ENCODE measurements at places on chromosomes 12 and 14.

- DNase-seq, result no peak
These were observed 12.5 kb downstream of the SYT10 start for GRCh38 chr12:33427071-33427470.

GRCh38 chr12:59803735-59804134 is 207.9 kb downstream of the SLC16A7 start:
- DNase-seq, result no peak

DNA sequence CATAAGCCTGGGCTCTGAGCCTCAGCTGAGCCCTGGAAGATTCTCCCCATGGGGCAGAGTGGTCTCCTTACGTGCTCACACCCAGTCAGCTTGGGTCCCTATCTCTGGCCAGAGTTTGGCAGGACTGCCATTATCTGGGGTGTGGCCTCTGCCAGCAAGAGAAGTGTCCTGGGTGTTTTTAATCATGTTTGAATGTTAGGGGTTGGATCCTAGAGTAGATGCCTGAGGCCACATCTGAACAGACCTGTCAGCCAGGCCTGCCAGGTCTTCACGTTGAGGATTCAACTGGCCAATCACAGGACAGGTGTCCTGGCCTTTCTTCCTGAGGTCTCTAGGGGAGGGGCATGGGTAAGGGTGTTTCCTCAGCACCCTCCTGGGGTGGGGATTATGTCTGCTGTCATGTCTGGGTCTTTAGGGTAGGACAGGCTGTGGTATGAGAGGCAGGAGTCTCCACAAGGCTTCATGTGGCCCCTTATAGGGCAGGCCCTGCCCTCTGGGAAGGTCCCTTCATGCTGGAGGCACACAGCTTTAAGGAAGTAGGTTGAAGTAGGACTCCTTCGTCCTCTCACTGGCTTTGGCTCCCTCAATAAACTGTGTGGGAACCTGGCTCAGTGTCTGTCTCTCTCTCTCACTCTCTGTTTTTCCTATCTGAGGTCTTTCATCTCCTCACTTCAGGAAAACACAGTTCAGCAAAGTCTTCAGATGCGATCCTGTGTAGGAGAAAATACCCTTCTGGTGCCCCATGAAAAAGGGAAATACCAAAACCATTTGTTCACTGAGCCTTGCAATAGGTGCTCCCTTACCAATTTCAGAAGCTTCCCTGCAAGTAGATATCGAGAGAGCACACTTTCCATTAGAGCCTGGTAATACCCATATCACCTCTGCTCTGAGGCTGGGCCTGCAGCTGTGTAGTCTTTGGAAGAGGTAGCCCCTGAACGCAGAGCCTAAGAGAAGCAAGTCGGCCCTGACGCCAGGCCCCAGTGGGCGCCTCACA is 6.7 kb upstream of the FITM1 start:
- DNase-seq, result no peak

GRCh38 chr12:19657118-19657731 is 217.9 kb downstream of the AEBP2 start:
- DNase-seq, result no peak

GRCh38 chr14:30142216-30142615 is 214.6 kb upstream of the PRKD1 start:
- no peak for DNase-seq

DNA sequence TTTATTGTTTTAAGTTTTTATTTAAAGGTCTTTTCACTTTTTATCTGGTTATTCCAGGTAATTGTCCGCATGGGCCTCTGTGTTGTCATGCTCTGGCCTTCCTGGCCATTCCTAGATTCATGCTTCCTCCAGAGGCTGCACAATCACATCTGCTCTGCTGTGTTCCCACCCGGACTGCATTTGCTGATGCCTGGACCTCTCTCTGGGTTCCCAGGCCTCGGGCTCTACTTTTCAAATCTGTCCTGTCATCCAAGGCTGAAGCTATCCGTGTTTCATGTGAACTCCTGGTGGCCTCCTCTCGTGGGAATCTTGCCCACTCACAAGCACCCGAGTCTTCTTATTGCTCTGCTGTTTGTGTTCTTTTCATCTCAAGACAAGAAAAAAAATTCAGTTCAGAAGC is 16.1 kb upstream of the VDR start:
- no peak for DNase-seq

GRCh38 chr12:90100579-90100978 is 391.9 kb upstream of the ATP2B1 start:
- no peak for DNase-seq

GRCh38 chr14:32933629-32934072 is 5.0 kb upstream of the NPAS3 start:
- no peak for DNase-seq

GRCh38 chr12:108119126-108119973 is 9.7 kb upstream of the WSCD2 start:
- DNase-seq, result no peak

DNA sequence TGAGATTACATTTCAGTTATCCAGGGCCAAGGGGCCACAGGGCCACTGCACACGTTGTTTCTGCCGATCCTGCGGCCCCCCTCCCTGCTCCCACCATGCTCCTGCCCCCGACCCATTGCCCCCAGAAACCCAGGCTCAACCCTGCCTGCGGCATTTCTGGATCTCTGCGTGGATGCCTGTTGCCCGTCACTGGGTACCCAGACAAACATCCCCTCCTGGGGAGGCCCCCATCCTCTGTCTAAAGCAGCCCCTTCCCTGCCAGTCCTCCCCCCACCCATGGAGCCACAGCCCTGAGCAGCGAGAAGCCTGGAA is 326.4 kb upstream of the SFSWAP start:
- DNase-seq, result no peak

DNA sequence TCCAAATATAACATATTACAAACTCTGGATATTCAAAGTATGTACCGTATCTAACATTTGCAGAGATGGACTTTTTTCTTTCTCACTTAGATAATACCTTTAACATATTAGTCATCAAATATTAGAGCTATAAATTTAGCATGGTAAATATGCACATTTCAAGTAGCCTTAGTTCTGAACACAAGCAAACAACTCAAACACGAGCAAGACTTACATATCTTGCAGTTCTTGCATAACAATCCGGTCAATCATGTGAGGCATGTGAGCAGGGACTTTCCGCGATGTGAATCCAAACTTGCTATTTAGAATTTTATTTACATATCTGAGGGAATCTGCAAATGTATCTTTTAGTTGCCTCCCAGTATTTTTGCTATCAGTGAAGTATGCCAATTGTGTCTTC is 22.1 kb upstream of the SYCP3 start:
- no peak for DNase-seq

DNA sequence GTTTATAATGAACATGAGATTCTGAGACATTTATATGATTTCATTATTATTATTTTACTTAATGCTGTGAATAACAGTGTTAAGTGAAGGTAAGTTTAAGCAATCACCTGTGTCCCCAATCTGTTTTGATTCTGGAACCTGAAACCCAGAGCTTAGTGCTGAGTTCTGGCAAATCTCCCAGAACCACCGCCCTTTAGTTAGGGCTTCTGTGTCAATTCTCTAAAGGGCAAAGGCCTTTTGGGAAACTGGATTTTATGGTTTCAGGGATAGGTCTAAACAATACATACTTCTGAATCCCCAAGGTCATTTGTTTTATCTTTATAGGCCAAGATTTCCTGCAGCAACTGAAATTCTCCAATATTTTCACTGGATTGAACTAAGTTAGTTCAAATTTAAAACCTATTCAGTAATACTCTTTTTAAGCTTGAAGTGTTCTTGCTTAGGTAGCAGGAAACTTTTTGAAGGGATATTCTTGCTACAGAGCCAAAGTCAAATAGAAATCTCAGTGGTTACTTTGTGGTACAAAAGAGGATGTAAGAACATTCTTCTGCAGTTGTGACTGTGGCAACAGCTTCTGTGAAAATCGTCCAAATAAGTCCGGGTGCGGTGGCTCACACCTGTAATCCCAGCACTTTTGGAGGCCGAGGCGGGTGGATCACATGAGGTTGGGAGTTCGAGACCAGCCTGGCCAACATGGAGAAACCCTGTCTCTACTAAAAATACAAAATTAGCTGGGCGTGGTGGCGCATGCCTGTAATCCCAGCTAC is 10.0 kb upstream of the PKP2 start:
- DNase-seq, result no peak

- DNase-seq, result no peak
These were observed 307.2 kb downstream of the ADGRD1 start for GRCh38 chr12:131260954-131261353.

DNA sequence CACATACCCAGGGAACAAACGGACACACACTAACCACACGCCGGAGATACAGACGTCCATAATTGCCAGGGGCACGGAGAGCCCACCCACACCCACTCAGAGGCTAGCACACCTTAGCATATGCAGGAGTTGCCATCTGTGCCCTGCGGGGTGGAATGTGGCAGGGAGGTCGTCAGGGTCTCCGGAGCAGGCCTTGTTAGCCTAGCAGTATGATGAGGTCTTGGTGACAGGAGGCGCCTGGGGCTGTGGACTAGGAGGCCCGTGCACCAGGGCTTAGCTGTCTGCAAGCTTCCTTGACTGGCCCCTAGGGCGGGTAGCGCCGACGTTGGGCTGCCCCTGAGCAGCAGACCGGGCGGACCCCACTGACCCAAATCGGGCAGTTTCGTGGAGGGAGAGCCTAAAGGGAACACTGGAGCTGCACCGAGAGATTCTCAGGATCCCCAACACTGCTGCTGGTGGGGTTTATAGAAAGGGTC is 10.0 kb downstream of the STAC3 start:
- no peak for DNase-seq

- no peak for DNase-seq
These were observed 745 bp downstream of the TRHDE start for GRCh38 chr12:72272731-72273498.

- DNase-seq, result no peak
These were observed 31.2 kb upstream of the ADGRD1 start for GRCh38 chr12:130922511-130922953.

GRCh38 chr14:26395726-26396125 is 202.1 kb downstream of the NOVA1 start:
- DNase-seq, result no peak

- no peak for DNase-seq
These were observed 165.2 kb downstream of the BTG1 start for GRCh38 chr12:91980389-91980821.

DNA sequence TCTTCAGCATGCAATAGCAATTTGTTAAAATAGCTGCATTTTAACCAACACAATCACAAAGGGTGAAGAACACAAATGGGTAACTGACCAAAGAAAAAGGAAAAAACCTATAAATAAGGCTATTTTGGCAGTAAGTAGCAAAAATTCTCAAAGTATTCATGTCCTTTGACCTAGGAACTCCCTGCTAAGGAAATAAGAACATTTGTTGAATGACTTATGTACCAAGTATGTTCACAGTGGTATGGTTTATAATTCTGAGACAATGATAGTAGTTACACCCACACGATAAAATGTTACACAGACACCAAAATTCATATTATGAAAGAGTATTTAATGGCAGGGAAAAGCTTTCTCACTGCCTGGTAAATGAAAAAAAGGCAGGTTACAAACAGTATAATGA is 16.9 kb downstream of the CCDC88C start:
- no peak for DNase-seq

GRCh38 chr12:53193040-53193439 is 12.3 kb upstream of the CSAD start:
- DNase-seq, result no peak

GRCh38 chr12:52650520-52651081 is 1.4 kb downstream of the KRT2 start:
- DNase-seq, result no peak

GRCh38 chr14:50559990-50560930 is at the start of gene ATL1:
Gene ATL1 (plus strand): TSS chr14:50560145. CDS start chr14:50560266, 121 bp downstream.
- no peak for DNase-seq

- DNase-seq, result no peak
These were observed 6.4 kb upstream of the EP400 start for GRCh38 chr12:131943389-131943788.

DNA sequence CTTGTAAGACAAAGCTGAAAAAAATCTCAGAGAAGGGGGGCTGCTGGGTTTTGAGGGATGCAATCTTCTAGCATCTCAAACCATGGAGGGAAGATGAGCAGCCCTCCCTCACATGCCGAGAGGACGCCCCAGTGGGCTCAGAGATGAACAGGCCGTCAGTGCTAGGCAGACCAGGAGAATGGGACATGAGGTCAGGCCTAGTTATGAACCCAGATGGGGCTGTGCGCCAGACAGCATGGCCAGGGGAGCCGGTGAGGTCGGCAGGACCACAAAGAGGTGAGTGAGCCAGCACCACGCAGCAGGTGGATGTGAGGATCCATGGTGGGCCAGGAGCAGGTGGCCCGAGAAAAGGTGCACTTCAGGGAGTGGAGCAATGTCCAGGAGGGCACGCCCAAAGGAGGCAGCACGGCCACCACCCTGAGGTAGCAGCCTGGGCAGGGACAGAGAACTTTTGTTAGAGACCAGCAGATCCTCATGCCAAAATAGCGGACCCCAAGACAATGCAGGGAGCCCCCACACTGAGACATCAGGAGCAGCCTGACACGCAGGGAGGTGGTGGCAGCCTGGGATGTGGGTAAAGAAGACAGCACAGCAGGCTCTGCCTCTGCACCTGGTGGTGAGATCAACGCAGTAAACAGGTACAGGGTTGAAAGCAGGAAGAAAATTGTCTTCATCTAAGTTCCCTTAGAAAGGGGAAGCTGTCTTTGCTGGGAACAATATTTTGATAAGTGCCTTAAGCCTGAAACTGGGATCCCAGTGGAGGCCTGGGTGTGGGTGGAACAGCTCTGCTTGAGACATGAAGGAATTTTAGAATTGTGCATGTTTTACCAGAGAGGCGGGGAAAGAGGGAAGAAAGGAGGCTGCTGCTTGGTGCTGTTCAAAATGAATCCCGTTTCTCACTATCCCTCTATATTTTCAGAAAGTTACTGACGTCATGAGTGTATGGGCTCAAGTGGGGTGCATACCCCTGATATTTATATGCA is 17.8 kb upstream of the MCRS1 start:
- DNase-seq, result no peak

GRCh38 chr14:101969481-101969880 is 5.1 kb downstream of the DYNC1H1 start:
- no peak for DNase-seq

GRCh38 chr12:60100160-60100559 is 504.3 kb downstream of the SLC16A7 start:
- no peak for DNase-seq

- no peak for DNase-seq
These were observed 179.2 kb upstream of the DCN start for GRCh38 chr12:91361864-91362263.

GRCh38 chr12:67909091-67909531 is 80.1 kb upstream of the IFNG-AS1 start:
- DNase-seq, result no peak
